ENCODE measurements at places on chromosomes 6 and 20.

GRCh38 chr6:99613705-99614429 is 7.2 kb downstream of the PRDM13 start:
- no peak for DNase-seq

GRCh38 chr20:50403565-50404418 is 106.4 kb upstream of the PTPN1 start:
- no peak for DNase-seq

- DNase-seq, result peak; percentile 41
These were observed 44.0 kb upstream of the ZBTB24 start for GRCh38 chr6:109526905-109527628.

DNA sequence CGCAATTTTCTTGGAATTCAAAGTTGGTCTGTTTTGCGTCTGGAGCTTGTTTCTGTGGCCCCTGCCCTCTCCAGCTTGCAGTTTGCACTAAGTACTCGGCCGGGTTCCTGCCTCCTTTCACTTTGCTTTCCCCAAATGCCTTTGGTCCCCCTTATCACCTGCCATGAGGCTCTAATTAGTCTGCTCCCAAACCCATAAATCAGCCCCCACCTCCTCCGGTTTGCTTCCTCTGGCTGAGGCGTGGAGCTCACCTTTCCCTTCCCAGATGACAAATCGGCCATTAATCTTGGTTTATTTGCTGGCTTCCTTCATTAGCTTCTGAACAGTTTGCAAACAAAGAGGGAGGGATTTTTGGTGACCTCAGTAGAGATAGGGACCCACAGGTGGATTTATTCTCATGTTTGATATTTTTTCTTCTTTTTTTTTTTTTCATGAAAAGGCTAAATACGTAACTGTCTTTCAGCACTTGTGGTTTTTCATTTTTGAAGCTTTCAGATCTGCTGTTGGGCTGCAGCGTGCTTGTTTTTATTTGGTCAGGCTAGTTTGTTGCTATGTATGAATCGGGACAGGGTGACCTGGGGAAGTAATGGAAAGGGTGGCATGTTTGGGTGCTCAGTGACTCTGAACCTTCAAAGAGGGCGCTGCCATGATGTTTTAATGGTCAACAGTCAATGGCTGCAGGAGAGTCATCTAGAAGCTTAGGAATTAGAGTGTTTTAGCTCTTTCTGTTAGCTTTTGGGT is 121.7 kb upstream of the JAG1 start:
- DNase-seq, result no peak

DNA sequence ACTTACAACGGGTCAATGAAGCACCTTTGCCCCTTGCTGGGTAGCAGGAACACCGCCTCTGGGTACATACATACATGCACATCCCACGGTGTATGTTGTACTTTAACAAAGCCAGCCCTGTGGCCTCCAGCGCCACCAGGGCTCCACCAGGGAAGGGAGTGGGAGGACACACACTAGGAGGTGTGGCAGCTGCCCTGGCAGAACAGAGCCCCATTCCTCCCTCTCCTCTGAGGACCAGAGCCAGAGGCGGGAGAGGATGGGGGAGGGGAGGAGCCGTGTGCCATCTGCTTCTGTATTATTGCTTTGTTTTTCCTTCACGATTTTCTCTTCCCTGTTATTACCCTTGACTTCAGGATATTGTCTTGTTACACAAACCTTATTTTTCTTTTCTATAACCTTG is 105.8 kb upstream of the TRAF3IP2 start:
- DNase-seq, result no peak

- no peak for DNase-seq
These were observed 48.9 kb upstream of the TBC1D7 start for GRCh38 chr6:13377054-13377758.

- DNase-seq, result no peak
These were observed 96.3 kb downstream of the NFATC2 start for GRCh38 chr20:51446230-51446629.

DNA sequence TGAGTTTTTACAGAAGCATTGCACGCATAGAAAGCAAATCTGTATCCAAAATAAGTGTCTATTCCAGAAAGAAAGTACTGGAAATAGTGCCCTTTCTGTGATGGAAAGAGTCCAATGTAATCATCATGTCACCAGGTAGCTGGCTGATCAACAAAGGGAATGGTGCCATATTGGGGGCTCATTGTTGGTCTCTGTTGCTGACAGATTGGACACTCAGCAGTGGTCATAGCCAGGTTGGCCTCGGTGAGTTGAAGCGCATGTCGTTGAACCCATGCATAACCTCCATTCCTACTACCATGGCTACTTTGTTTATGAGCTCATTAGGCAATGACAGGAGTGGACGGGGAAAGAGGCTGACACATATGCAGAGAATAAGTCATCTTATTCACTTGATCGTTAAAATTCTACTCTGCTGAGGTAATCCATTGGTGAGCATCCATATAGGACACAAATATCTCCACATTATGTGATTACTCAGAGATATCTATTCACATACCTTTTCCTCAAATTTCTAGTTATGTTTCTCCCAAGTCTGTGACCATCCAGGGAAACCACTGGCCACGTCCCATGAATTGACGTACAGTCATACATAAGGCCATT is 560.5 kb downstream of the HAO1 start:
- DNase-seq, result no peak

DNA sequence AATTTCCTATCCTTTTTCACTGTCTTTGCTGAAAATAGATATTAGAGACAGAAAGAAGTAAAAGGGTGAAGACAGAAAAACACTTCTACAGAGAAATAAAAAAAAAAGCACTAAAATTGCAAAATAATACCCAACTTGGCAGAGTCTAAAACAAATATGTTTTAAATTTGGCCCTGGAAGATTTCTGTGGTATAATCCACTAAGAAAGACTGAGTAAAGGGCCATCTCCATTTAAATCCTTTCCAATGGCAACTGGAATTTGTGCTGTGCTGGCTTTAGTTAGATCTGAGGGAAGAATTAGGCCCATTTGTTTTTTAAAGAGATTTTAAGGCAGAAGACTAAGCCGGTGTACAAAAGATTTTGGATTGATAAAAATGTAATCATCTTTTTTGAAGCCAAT is 321.2 kb downstream of the GJA1 start:
- DNase-seq, result no peak

DNA sequence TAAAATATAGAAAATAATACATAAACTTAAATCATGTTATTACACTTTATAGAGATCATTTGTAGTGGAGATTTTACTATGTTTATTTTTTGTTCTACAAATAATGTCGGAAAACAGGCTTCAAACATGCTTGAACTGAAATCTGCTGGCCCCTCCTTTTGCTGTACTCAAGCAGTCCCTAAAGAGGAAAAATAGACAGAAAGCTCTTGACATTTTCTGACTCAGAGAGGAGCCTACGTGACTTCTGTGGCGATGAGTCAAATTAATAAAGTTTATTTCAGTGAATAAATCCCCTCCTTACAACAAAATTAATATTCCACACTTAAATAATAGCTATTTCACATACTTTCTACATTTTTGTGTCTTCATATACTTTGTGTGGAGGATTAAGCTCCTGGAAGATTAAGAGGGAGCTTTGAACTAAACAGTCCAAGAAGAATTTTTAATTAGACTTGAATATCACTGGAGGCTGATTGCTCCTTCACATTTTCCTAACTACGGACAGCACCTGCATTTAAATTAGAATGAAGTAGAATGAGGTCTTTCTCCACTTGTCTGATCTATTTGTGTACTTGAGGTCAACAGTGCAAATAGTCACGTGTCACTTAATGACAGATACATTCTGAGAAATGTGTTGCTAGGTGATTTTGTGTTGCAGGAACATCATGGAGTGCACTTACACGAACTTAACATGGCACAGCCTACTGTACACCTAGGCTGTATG is 1.7 kb upstream of the TREM1 start:
- DNase-seq, result no peak

GRCh38 chr20:5024103-5024502 is 22.8 kb upstream of the SLC23A2 start:
- DNase-seq, result no peak

GRCh38 chr6:136745300-136745699 is 47.0 kb downstream of the MAP3K5 start:
- no peak for DNase-seq

GRCh38 chr6:56445818-56446217 is 196.9 kb downstream of the DST start:
- no peak for DNase-seq

GRCh38 chr20:20548527-20549266 is 163.7 kb downstream of the RALGAPA2 start:
- no peak for DNase-seq

DNA sequence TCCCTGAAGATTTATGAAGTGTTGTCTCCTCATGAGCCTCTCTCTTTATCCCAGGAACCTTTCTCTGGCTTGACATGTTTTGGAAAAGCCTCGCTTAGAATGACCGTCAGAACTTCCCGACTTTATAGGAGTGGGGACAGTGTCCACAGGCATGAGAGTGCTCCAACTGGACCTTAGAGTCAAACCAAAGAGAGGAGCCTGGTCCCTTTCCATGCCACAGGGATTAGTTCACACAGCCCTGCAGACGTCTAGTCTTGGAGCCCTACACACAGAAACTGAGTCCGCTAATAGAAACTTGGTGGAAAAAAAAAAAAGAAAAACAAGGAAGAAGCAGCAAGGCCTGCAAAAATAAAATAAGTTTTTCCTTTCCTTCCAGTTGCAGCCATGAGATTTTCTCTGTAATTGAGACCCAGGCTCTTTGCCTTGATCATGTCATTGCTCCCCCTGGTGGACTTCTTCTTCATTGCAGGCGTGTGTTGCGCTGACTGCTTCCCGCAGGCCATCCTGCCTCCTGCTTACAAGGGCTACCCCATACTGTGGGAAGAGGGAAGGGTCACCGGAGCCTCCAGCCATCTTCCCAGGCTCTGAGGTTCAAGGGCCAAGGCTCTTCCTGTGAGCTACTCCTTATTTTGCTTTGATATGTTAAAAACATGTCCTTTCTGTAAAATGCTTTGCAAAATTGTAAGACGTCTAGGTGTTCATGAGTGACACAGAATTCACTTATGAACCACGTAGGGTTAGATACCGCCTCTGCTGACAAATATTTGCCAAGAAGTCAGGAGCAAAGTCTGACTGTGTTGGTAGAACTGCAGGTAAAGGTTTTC is 201.0 kb downstream of the UST start:
- peak; percentile 69 for DNase-seq

DNA sequence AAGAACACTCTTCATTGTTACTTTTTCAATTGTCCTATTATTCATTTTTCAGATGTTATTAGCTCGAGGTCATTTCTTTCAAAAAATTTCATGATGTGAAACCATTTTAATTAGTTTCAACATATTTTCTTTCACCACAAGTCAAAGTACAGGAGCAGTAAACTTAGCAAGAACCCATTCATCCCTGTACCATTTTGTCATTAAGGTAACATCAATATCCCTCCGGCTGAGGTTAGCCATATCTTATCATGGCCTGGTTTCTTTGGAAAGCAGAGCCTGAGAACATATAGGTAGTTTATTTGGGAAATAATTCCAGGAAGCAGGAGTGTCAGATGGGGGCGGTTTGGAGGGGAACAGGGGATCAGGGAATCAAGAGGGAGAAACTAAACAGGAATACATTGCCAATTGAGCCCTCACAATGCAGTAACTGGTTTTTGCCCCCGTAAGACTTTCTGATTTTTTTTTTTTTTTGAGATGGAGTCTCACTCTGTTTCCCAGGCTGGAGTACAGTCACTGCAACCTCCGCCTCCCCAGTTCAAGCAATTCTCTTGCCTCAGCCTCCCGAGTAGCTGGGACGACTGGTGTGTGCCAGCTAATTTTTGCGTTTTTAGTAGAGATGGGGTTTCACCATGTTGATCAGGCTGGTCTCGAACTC is 83.7 kb downstream of the MKKS start:
- DNase-seq, result no peak

- DNase-seq, result no peak
These were observed 20.3 kb downstream of the ZSCAN31 start for GRCh38 chr6:28315628-28316027.

DNA sequence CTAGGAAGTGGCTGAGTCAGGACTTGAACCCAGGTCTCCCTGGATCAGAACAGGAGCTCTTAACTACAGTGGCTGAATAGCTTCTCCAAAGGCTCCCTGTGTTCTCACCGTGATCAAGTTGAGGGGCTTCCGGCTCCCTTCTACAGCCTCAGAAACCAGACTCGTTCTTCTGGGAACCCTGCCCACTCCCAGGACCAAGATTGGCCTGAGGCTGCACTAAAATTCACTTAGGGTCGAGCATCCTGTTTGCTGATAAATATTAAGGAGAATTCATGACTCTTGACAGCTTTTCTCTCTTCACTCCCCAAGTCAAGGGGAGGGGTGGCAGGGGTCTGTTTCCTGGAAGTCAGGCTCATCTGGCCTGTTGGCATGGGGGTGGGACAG is 44.6 kb upstream of the TTPAL start:
- no peak for DNase-seq

DNA sequence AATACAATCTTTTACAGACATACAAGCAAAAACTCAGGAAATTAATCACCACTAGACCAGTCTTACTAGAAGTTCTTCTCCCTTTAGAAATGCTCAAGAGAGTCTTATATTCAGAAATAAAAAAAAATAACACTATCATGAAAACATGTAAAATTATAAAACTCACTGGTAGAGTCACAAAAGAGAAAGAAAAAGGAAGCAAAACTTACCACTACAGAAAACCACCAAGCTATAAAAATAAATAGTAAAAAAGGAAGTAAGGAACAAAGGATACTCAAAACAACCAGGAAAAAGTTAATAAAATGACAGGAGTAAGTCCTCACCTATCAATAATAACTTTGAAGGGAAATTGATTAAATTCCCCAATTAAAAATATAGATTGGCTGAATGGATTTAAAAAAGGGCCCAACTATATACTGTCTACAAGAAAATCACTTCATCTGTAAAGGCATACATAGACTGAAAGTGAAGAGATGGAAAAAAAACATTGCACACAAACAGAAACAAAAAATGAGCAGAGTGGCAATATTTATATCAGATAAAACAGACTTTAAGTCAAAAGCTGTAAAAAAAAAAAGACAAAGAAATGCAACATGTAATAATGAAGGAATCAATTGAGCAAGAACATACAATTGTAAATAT is 489.5 kb downstream of the KIF16B start:
- DNase-seq, result no peak

DNA sequence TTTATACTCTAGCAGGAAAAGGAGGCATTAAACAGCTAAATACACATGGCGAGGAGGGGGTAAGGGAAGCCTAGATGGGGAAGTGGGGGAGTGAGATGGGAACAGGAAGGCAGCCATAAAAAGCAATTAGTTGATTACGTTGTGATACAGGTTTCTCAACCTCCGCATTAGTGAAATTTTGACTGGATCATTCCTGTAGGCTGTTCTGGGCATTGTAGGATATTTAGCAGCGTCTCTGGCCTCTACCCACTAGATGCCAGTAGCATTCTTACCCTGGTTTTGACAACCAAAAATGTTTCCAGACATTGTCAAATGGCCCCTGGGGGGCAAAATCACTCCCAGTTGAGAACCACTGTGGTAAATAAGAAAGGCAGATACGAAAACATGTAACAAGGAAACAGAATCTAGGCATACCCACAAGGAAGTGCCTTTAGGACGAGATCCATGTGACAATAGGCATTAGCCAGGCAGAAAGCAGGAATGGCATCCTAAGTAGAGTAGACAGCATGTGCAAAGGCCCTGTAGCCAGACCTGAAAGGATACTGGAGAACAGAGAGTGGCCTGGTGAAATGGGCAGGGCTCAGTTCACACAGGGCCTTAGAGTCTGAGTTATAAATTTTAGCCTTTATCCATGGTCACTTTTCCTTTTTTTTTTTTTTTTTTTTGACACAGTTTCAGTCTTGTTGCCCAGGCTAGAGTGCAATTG is 25.8 kb upstream of the PTPN1 start:
- DNase-seq, result no peak

- no peak for DNase-seq
These were observed 33.5 kb downstream of the NEDD9 start for GRCh38 chr6:11198663-11199603.
